Stimulated activated CD8-positive, alpha-beta memory T cell treated with anti-CD3 and anti-CD28 coated beads, Interleukin-2, amount 100 ng/mL, for 1 hour (primary cell): ENCODE measurements at places on chromosomes 1 and 21.

GRCh38 chr1:20339811-20340457 lies 49.3 kb downstream of the VWA5B1 start:
- no peak for DNase-seq

- no peak for DNase-seq
Measured at GRCh38 chr1:27979151-27979858, 19.5 kb downstream of the XKR8 start.

DNA sequence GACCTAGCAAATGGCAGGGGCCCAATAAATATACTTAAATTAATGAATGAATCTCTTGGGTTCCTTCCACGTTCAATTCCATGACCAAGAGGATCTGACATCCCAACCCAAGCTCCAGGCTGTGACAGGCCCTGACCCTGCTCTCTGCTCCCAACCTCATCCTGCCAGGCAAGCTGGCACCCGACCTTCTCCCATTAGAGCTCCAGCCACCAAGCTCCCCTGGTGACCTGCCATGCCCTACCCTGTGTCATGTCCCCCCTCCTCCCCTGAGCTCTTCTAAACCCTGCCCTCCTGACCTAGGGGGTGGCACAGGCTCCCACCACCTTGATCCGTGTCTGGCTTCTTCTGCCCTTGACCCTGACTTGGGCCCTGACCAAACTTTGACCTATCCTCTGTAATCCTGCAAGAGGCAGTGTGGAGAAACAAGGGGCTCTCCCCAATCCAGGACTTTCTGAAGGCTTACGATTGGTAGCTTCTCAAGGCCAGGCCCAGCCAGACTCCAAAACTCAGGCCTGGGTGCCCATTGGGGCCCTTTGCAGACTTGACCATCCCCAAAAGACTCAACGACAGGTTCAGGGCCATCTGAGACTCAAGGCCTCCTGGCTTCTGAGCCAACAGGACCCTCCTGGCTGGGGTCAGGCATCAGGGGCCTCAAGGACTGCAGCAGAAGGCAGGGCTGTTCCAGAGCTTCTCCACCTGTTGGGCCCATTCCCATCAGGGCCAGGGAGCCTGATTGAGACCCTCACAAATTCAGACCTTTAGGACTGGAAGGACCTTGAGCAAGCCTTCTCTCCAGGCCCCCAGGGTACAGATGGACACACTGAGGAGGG lies 249.0 kb downstream of the PTPRU start:
- no peak for DNase-seq

GRCh38 chr1:22055463-22055862 lies 3.0 kb downstream of the CDC42 start:
- DNase-seq: no peak

- no peak for DNase-seq
Measured at GRCh38 chr21:21067375-21067774, 69.2 kb downstream of the NCAM2 start.
